Right ventricle myocardium inferior (tissue), 1 donor: ENCODE measurements at places on chromosomes 2 and 18. TPM values are rescaled to one million over a fixed set of nuclear protein-coding genes. Genes with fewer than 3 reads are reported as not detected.

The GPR39 gene
- not detected for total RNA-seq

The TNFAIP6 gene
- 2.9 TPM for total RNA-seq

The INPP5D gene
- total RNA-seq, result 5.2 TPM

The MSH2 gene
- 13.2 TPM for total RNA-seq

The HOXD4 gene
- not detected for total RNA-seq

The CFC1B gene
- total RNA-seq, result not detected

The MAP3K19 gene
- total RNA-seq, result not detected

The XDH gene
- not detected for total RNA-seq

The SP110 gene
- total RNA-seq, result 9.8 TPM

The HOXD12 gene
- not detected for total RNA-seq

The TLX2 gene
- total RNA-seq, result not detected
